ENCODE measurements at places on chromosomes 5 and 9. TPM values are rescaled to one million over a fixed set of nuclear protein-coding genes. Genes with fewer than 3 reads are reported as not detected.
A peak's percentile ranks its signal among the peaks of the same experiment; 100 is the strongest.

GRCh38 chr9:131312822-131313770, 23.6 kb downstream of the PLPP7 start:
- H3K36me3 ChIP-seq = no peaks in the 10 kb centered on the region
- no peaks in the 10 kb centered on the region for H3K27me3 ChIP-seq
- no peaks in the 10 kb centered on the region for H3K4me1 ChIP-seq
- no peak for DNase-seq
- no peak overlapping the region for H3K4me3 ChIP-seq

DNA sequence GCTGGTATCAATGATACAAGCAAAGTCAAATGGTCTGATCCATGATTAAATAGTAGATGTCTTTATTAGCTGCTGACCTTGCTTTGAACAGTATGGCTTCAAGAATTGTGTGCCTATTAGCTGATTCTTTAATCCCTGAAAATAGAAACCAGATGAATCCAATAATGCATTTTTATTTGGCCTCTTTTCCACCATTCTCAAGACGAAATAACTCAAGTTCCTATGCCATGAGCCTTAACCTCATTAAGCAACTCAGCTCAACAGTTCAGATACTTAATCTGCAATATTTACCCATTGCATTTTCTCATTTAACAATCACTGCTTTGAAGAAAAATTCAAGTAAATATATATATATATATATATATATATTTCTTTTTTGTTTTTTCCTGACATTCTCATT, 588.6 kb upstream of the MEF2C start:
- H3K4me3 ChIP-seq = no peak overlapping the region
- H3K27me3 ChIP-seq = no peaks in the 10 kb centered on the region
- H3K4me1 ChIP-seq = peaks cover 15% of the 10 kb centered on the region
- no peak overlapping the region for H3K27ac ChIP-seq
- H3K36me3 ChIP-seq = no peaks in the 10 kb centered on the region
- DNase-seq = no peak

DNA sequence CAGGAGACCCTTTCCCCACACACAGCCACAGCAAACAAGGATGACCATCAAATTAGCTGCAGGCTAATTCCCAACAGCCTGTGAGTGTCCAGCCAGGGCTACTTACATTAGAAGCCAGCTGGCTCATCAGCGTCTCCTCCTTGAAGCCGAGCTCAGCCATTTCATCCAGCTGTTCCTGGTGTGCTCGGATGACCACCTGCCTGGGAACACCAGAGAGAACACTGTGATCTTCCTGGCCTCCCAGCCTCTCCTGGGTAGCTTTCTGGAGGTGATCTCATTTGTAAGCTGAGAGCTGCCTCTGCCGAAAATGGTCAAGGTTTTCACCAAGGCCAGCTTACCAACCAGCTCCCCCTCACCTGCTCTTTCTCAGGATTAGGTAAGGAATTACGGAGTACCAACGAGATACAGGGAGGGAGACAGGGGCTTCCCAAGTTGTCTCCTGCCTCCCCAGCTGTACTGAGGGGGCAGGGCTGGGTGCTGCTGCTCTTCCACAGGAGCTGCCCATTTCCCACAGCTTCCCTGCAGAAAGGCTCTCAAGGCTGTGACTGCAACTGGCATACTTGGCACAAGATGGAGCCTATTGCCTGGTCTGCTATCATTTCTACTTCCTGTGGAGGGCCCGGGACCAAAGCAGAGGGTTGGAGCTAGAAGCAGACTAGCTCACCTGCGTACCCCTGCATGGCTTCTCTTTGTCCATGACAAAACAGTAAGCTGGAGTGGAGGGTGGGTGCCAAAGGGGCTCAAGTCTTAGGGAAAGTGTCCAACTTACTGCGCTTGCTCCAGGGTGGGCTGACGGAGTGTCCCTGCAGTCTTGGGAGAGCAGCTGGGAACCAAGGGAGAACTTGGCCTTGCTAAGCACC, 73.9 kb downstream of the KIF24 start:
- H3K4me1 ChIP-seq = peaks cover 16% of the 10 kb centered on the region
- no peak for DNase-seq
- H3K4me3 ChIP-seq = no peak overlapping the region
- peak overlapping the region; percentile 47 for H3K27ac ChIP-seq

DNA sequence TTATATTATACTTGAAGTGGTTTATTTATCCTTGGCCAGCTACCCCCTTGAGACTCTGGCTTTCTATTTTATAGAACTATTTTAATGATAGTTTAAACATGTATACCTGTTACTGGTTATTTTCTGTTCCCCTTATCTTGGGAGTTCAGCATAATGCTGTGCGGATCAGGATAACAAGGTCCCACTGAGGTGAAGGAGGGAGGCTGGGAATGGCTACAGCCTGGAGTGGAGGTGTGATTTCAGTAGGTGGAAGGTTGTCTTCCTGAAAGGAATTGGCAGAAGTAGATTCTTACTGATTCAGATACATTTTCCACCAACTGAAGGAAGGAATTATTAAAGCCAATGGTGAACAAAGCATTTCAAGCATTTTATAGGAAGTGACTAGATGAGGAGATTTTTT, 38.9 kb downstream of the PAM start:
- no peak overlapping the region for H3K4me3 ChIP-seq
- H3K36me3 ChIP-seq = no peaks in the 10 kb centered on the region
- no peaks in the 10 kb centered on the region for H3K27me3 ChIP-seq

- H3K4me3 ChIP-seq = no peak overlapping the region
- DNase-seq = no peak
- no peak overlapping the region for H3K27ac ChIP-seq
Observed at GRCh38 chr5:119309326-119309725, 46.5 kb upstream of the TNFAIP8 start.

Gene TRAF1
- total RNA-seq = 0.13 TPM

DNA sequence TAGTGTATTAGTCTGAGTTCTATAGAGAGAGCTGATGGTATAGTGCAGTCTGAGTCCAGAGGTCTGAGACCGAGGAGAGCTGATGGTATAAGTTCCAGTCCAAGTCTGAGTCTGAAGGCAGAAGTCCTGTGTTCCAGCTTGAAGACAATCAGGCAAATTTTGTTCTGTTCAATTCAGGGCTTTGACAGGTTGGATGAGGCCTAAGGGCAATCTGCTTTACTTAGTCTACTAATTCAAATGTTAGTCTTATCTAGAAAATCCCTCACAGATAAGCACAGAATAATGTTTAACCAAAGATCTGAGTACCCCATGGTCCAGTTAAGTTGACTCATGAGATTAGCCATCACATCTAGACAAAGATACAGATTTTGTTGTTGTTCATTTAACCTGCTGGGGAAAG, 303.0 kb upstream of the KLF4 start:
- no peaks in the 10 kb centered on the region for H3K36me3 ChIP-seq

Gene ORM1
- total RNA-seq = not detected

DNA sequence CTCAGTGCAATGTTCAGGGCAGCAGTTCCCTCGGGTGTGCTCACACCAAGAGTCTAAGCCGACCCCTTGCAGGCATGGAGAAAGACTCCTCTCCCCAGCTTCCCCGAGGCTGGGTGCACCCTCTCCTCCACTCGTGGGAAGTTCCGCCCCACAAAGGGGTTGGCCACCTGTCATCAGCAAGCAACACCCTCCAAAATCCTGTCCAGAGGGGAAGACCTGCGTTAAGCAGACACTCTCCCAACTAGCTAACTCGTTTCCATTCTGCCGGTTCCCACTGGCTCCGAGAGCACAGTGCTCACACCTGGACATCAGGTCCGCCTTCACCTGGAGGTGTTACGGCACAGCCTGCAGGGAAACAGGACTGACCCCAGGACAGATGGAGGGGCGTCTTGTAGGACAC, 117.9 kb upstream of the IRX4 start:
- no peak for DNase-seq
- no peak overlapping the region for H3K27ac ChIP-seq
- H3K4me3 ChIP-seq = no peak overlapping the region
- no peaks in the 10 kb centered on the region for H3K36me3 ChIP-seq
- H3K4me1 ChIP-seq = no peaks in the 10 kb centered on the region

Gene TAF11L5
- not detected for total RNA-seq

DNA sequence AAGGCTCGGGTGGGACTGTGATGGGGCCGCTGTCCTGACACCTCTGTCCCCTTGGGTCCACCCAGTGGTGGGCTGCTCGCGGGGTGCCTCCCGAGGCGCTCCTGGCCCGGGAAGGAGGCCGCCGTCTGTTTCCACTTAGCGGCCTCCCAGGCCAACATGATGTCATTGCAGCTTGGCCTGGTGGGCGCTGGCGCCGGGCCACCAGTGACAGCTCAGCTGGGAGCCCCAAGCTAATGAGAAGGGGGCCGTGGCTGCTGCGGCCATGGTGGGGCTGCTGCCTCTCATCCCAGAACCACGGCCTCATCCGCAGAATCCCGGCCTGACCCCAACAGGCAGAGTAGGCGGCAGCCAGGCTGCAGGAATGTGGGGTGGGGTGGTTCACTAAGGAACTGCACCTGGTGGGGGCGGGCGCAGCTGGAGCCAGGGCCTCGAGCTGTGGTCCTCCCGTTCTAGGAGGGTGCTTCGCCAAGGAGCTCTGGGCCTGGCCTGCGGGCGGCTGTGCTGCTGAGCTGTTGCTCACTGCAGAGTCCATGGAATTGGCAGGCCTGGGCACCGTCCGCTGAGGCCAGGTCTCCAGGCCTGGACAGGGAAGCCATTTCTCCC, 123.5 kb upstream of the COL5A1 start:
- peak; percentile 37 for DNase-seq
- no peaks in the 10 kb centered on the region for H3K27me3 ChIP-seq
- H3K36me3 ChIP-seq = no peaks in the 10 kb centered on the region
- no peak overlapping the region for H3K27ac ChIP-seq

- no peak overlapping the region for H3K27ac ChIP-seq
- no peak overlapping the region for H3K4me3 ChIP-seq
- no peaks in the 10 kb centered on the region for H3K27me3 ChIP-seq
- no peak for DNase-seq
- H3K4me1 ChIP-seq = no peaks in the 10 kb centered on the region
Observed at GRCh38 chr9:136512651-136513071, 29.8 kb upstream of the SEC16A start.

Gene PCDHA7
- total RNA-seq = 0.03 TPM

Gene PCDHB7
- total RNA-seq = 0.85 TPM

- no peaks in the 10 kb centered on the region for H3K4me1 ChIP-seq
- no peak overlapping the region for H3K4me3 ChIP-seq
- H3K36me3 ChIP-seq = no peaks in the 10 kb centered on the region
- H3K27me3 ChIP-seq = no peaks in the 10 kb centered on the region
- no peak for DNase-seq
Observed at GRCh38 chr5:22926574-22926973, 73.4 kb upstream of the CDH12 start.

DNA sequence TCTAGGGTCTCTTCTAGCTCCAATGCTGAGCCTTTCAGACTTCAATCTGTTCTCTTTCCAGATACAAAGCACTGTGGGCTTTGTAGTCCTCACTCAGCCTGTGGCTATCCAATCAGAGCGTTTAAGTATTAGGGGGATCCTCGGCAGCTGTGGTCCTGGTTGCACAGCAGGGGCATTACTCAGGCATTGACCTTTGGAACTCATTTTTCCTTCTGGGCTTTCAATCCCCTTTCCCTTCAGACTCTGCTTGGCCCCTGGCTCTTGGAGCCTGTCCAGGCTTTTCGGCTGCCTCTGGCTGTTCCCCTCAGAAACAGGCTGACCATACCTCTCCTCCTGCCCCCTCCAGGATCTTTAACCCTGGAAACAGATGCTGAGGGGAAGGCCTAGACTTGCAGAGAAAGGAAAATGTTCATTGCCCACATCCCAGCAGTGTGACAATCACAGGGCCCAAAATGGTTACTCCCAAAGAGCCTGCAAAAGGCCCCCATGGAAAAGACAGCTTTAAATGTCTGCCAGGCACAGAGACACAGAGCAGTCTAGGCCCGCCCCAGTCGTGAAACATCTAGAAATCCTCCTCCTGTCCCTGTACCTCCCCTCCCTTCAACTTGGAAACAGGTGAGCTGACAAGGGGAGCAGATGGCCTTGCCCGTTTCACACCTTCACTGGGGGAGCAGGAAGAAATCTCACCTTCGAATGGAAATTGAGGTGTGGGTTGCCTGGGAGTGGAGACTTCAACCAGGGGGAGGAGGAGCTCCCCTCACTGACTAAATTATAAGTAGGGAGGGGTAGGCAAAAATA, 13.7 kb downstream of the C1QTNF2 start:
- H3K27me3 ChIP-seq = no peaks in the 10 kb centered on the region
- H3K4me1 ChIP-seq = no peaks in the 10 kb centered on the region
- no peak overlapping the region for H3K27ac ChIP-seq
- no peak for DNase-seq

Gene MEGF10
- 0.03 TPM for total RNA-seq

DNA sequence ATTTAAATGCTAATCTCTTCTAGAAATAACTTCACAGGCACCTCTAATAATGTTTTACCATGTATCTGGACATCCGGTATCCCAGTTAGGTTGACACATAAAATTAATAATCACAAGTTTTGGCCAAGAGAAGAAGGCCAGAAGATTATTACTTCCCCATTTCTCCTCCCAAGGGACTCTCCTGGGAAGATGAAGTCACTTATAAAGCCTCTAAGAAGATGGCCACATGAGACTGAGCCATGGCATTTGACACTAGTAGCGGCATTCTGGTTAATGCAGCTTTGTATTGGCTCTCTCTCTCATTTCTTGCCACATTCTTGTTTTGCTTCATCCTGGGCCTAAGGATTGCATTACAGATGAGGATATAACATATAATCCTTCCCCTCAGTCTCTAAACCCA, 34.5 kb upstream of the RASA1 start:
- H3K4me3 ChIP-seq = no peak overlapping the region
- DNase-seq = no peak
- H3K4me1 ChIP-seq = peaks cover 5% of the 10 kb centered on the region
- H3K27ac ChIP-seq = no peak overlapping the region

DNA sequence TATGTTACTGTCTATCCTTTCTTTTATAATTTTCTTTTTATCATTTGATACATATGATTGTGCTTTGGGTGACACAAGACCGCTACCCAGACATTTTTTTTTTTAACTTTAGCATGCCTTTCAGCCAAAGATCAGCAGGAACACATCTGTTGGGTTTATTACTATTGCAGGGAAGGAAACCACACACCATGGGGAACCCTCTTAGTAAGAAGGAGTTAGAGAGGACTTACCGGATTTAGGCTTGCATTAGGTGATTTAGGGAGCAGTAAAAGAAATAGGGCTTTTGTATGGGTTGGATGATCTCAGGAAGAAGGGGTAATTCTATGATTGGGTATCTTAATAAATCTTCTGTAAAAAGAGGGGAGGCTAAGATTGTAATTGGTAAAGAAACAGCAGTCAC, 138.2 kb downstream of the SNX18 start:
- no peak for DNase-seq
- H3K36me3 ChIP-seq = no peaks in the 10 kb centered on the region
- no peak overlapping the region for H3K27ac ChIP-seq
- no peaks in the 10 kb centered on the region for H3K4me1 ChIP-seq
- H3K27me3 ChIP-seq = no peaks in the 10 kb centered on the region

Gene MYOZ3
- not detected for total RNA-seq

Gene CTXN3
- not detected for total RNA-seq

Gene ASS1
- 20.9 TPM for total RNA-seq

- peaks cover 18% of the 10 kb centered on the region for H3K36me3 ChIP-seq
- peak overlapping the region; percentile 95 for H3K4me3 ChIP-seq
- peaks cover 21% of the 10 kb centered on the region for H3K4me1 ChIP-seq
- no peaks in the 10 kb centered on the region for H3K27me3 ChIP-seq
- DNase-seq = no peak
Observed at GRCh38 chr9:35748242-35748857, 678 bp downstream of the GBA2 start.

Data from SJSA1 (cell line).